ENCODE measurements at places on chromosomes 2 and 18.

- DNase-seq = no peak
Measured at GRCh38 chr2:189092936-189093335, 86.6 kb downstream of the COL5A2 start.

DNA sequence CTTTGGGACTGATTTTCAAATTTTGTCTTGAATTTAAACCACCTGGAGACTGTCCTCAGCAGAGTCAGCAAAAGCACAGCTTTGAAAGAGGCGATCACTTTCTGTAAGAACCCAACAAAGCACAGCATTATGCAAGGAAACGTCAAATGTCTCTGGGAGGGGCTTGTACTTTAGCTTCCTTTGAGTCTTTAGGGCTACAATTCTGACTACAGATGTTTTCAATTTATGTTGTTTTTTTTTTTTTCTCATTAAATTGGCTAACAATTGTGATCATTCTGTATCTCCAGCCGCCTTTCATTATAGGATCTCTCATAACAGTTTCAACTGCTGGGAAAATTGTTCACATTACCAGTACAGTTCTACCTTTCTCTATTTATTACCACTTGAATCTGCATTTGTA lies 48.3 kb downstream of the COL3A1 start:
- DNase-seq = no peak

DNA sequence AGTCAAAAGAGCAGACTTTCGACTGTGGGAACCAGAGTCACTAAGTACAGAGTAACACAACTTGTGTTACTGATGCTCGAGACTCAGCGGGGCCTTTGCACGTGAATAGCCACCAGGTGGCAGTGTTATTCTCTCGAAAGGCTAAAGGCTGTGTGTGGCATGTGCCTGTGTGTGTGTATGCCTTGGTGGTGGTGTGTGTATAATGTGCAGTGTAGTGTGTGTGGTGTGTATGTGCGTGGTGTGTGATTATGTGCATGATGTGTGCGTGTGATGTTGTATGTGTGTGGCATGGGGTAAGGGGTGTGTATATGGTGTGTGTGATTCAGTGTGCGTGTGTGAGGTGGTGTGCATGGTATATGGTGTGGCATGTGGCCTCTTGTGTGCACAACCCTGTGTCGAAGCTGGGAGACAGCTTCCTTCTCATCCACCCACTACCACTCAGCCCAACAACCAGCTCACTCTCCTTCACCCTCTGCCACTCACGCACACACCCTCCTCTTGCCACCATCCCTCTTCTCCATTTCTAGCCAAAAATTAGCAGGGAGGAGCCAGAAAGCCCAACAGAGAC lies 83.0 kb upstream of the ZNF532 start:
- no peak for DNase-seq

DNA sequence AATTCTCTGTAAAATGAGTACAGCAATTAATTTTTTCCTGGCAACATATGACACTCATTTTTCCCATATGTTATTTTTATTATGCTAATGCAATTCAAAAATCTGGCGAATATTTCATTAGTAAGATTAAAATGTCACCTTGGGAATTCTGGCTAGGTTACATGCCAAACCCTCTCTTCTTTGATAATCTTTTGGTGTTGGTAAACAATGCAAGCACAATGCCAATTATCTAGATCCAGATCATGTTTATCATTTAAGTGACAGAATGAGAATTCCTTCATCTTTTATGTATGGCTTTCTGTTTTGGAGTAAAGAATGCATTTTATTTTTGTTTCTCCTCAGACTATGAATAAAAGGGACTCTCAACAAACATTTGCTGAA lies 33.7 kb downstream of the GPR75 start:
- DNase-seq = no peak

DNA sequence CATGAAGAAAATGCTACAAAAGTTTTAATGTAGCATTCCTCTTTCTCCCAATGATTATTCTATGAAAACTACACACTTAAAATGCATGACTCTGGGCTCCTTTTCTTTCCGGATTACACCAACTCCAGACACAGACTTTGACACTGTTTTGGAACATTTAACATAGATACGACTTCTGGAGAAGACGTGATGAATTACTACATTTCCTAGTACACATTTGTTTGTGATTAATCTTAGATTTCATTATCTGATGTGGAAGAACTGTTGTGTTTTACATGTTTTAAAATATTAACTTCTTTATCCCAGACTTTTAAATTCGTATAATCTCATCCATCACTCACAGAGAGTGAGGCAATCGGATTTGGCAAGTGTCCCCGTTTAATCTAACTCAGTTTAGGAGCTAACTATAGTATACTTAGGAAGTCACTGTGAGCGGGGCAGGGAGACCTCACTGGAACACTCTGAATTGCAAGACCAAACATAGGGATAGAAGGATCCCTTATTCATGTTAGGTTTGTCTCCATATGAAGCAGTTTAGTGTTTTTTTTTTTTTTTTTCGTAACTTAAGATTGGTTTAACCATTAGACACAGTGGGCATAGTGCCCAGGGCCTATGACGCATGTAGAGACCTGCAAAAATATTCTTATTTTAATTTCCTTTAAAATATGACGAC lies 66.7 kb downstream of the PDE1A start:
- DNase-seq = no peak

DNA sequence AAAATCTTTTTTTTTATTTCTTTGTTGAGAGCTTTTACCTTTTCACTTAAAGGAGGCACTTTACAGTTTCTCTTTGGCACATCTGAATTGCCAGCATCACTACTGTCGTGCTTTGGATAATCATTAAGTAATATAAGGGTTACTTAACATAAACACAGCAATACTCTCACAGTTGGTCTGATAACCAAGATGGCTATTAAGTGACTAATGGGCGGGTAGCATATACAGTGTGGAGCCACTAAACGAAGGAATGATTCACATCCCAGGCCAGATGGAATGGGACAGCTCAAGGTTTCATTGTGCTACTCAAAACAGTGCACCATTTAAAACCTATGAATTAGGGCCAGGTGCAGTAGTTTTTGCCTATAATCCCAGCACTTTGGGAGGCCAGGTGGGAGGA lies 28.1 kb downstream of the USP37 start:
- no peak for DNase-seq

GRCh38 chr2:231395188-231396057 lies at the start of gene B3GNT7:
B3GNT7 (plus strand) TSS chr2:231395710; CDS start chr2:231395804, 94 bp downstream.
- DNase-seq = no peak

DNA sequence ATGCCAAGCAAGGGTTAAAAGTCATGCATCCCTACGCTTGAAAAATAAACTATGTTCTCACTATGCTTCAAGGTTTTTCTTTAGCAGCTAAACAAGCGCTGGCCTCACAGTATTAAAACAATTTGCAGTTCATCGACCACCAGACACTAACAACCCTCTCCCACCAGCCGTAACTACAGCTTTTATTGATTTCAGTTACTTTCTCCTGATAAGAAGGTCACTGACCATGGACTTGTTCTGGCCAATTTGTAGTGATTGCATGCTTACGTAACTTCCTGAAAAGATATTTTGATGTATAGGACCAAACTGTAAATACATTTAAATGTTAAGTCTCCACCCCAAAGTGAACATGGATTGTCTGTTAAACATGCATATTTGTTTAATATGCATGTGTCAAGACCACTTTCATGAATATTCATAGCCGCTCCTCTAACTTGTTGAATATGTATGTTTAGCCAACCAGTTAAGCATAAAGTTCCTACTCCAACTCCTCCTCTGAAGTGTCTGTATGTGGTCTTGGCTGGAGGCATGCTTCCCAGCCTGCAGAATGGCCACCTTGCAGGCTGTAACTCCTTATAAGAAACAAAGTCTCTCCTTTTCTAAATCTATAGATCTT lies 1.7 kb upstream of the THOC1 start:
- no peak for DNase-seq

- no peak for DNase-seq
Measured at GRCh38 chr18:53605198-53605597, 619.3 kb downstream of the MBD2 start.

DNA sequence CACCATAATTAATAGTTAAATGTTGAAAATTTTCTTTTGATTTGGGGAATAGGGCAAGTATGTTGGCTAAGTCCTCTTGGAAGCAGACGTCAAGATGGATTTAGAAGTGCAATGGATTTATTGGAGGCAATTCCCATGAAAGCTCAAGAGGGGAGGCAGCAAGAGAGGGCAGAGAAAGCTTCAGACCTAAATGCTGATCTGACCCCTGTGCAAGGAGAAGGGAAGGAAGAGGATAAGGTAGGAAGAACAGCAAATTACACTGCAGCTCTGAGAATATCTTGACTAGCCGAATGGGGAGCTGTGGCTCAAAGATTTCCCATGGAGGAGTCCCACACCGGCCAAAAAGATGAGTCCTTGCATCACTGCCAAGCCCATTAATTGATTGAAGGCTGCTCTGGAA lies 46.9 kb upstream of the ATP8B1 start:
- DNase-seq = no peak

DNA sequence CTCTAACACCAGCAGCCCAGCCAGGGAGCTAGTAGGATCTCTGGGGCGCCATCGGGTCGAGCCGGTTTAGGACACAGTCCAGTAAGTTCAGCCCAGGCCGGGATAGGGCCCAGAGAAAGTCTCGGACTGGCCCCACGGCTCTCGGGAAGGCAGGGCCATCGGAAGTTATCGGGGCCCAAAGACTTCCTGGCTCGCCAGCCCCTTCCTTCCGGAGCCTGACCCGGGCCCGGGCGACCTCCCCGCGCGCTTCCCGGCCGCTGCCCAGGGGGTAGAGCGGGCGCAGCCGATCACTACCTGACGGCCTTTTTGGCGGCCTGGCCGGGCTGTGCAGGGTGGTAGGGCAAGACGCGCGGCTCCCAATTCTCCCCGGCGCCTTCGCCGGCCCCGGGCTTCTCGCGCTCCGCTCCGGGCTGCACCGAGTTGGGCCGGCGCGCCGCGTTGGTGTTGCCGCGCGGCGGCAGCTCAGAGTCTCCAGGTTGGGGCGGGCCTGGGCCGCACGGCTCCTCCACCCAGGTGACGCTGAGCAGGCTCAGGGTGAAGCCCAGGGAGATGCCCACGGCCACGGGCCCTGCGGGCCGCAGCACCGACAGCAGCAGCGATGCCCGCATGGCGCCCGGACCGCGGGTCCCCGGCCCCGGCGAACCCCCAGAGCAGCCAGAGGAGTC lies 546 bp downstream of the CHPF start:
- DNase-seq = no peak

DNA sequence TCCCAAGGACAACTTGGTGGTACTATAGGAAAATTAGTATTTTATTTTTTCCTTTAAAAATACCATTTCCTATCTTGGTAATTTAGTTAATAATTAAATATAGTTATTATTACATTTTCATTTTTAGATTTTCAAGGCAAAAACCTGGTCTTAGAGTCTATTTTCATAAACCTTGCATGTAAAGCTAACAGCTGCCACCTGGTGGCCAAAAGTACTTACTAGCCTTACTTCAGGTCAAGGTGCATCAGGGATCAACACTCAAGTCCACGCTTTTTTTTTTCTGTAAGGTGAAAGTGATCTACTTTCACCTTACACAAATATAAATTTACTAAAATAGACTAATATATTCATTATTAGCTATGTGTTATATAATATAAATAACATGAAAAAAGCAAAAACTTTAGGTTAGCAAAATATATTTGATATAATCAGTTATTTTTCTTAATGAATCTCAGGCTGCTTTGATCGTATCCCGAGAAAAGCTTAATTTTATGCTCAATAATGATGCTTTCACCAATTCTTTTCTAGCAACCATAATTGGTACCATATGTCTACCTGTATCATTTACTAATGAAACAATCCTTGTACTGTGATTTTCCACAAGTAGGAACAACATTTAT lies 62.5 kb downstream of the RELCH start:
- no peak for DNase-seq

DNA sequence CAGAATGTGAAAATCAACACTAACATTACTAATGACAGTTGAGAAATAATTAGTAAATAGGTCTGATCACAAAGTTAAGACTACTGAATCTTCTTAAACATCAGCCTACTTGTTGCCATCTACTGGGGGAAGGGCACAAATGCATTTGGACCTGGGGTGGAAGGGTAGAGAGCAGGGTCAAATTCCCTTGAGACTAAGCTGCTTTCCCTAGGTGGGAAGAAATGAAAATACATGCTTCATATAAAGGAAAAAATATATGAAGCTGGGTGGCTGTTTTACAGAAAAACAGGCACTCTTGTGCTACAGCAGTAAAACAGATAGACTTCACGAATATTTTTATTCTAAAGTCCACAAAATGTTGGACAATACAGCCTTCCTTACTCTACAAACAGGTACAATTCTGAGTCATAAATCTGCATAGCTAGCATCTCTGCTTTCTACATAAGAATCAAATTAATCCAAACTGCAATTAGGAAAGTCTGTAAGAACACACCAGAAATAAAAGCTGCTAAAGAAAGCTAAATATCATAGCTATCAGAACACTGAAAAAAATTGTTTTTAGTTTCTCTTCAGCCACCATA lies 10.9 kb downstream of the TRIP12 start:
- no peak for DNase-seq

DNA sequence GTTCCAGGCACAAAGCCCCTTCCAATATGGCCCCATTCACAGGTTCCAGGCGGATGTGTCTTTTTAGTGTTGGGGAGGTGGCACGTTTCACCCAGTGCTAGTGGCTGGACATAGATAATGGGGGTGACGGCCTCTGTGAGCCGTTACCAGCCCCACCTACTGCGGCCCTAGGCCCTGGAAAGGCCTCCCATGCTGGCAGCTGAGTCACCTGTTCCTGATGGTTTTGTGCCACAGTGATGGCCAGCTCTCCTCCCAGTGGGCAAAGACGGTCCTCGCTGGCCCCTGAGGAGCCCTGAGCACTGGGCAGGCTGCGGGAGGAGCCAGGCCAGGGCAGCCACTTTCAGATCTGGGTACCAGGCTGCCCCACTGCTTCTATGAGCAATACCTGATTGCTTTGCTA lies 40.0 kb upstream of the GPC1 start:
- DNase-seq = no peak

GRCh38 chr2:119109866-119110265 lies 48.7 kb downstream of the C1QL2 start:
- DNase-seq = no peak

GRCh38 chr2:200288670-200289429 lies 17.6 kb upstream of the SPATS2L start:
- DNase-seq = no peak

GRCh38 chr2:168515502-168515901 lies 59.4 kb downstream of the CERS6 start:
- no peak for DNase-seq

- DNase-seq = peak; percentile 66
Measured at GRCh38 chr18:8696749-8697211, 8.6 kb upstream of the MTCL1 start.

- DNase-seq = no peak
Measured at GRCh38 chr2:113724010-113724409, 32.4 kb downstream of the SLC35F5 start.
